T-helper 1 cell treated with Interleukin-12 subunit alpha and Interleukin-12 subunit beta and Interleukin-4 antibody, amounts not matched to agents 30 ng/mL and 1 ng/mL, for 36 hours (primary cell): ENCODE measurements at places on chromosomes 13 and 19. TPM values are rescaled to one million over a fixed set of nuclear protein-coding genes. Genes with fewer than 3 reads are reported as not detected.

The NOVA2 gene
- total RNA-seq: 0.10 and 0.51 TPM in 2 replicates

The CELF5 gene
- 0.15 and 0.61 TPM in 2 replicates for total RNA-seq

The APC2 gene
- total RNA-seq: 0.15 and 0.29 TPM in 2 replicates

The TMEM150B gene
- 0.93 and 1.4 TPM in 2 replicates for total RNA-seq

The CEACAM4 gene
- total RNA-seq: not detected in 2 replicates

The SLC5A5 gene
- total RNA-seq: 1.6 and 2.2 TPM in 2 replicates
